NK-92 treated with Interleukin-12 subunit alpha and Interleukin-12 subunit beta, amount 100 ng/mL, for 24 hours (cell line): ENCODE measurements at places on chromosomes 1 and 21.

DNA sequence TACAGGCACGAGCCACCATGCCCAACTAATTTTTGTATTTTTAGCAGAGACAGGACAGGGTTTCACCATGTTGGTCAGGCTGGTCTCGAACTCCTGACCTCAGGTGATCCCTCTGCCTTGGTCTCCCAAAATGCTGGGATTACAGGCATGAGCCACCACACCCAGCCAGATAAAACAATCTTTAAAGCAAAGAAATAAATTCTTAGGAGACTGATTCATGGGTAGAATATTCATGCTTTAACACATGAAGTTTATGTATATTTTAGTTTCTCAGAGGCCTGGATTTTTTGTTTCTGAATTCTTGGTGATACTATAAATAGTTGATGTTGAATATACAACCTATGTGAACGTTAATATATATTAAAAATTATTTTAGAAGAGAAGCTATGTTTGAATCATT lies 127.4 kb upstream of the KIAA1614 start:
- DNase-seq, result no peak

GRCh38 chr1:886760-887159 lies 37.0 kb upstream of the SAMD11 start:
- DNase-seq, result no peak

GRCh38 chr1:170664828-170665612 lies 1.1 kb downstream of the PRRX1 start:
- no peak for DNase-seq

DNA sequence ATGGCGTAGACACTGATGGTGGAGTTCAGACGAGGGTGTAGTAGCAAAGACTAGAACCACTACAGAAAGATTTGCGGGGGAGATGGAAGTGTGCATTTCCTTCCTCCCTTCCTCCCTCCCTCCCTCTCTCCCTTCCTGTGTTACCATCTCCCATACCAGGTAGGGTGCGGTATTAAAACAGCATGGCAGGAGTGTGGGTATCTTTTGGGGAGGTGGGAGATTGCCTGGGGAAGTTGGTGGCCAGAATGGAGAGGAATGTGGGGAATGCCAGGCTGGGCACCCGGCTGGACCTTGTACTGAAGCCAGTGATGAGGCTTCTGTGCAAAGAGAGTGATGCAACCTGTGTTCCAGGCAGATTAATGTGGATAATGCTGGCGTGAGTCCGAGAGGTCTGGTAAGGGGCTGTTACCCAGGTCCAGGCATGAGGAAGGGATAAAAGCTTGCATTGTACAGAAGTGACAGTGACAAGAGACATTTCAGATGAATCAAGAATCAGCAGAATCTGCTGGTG lies 30.3 kb upstream of the PPP2R5A start:
- no peak for DNase-seq

GRCh38 chr1:16614361-16615252 lies 1.2 kb upstream of the NBPF1 start:
- DNase-seq, result no peak

DNA sequence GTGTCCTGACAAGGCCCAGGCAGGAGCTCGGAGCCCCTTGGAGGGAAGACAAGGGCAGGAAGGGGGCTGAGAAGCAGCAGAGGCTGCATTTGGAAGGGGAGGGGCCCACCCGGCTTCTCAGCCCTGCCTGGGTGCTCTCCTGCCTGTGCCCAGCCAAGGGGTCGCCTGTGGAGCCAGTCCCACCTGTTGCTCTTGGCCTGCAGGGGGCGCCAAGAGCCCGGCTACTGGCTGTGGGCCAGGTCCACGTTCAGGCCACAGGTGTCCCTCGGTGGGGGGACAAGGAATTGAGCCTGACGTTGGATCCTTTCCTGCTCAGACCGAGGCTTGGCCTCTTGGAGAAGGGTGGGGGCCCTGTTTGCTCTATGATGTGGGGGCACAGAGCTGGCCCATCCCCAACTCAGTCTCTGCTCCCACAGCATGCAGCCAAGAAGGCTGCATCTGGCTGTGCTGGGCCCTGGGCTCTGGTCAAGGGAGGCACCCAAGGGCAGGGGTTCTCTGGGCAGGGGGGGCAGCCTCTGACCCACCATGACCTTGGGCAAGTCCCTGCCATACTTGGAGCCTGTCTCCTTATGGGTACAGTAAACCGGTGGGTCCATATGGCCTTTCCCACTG lies 10.9 kb downstream of the WNT4 start:
- no peak for DNase-seq

GRCh38 chr1:196611873-196612272 lies 3.6 kb upstream of the KCNT2 start:
- no peak for DNase-seq

- DNase-seq, result no peak
Measured at GRCh38 chr21:37383086-37383485, 16.5 kb downstream of the DYRK1A start.

- no peak for DNase-seq
Measured at GRCh38 chr1:167529829-167530474, 11.6 kb upstream of the CD247 start.
